NCI-H1092 (cell line): ENCODE measurements at places on chromosomes 16 and 17.
A peak's percentile ranks its signal among the peaks of the same experiment; 100 is the strongest.

GRCh38 chr16:49499869-49500610 lies 126.4 kb downstream of the C16orf78 start:
- no peak for DNase-seq

GRCh38 chr17:79476074-79476652 lies 134.7 kb downstream of the RBFOX3 start:
- DNase-seq = no peak

DNA sequence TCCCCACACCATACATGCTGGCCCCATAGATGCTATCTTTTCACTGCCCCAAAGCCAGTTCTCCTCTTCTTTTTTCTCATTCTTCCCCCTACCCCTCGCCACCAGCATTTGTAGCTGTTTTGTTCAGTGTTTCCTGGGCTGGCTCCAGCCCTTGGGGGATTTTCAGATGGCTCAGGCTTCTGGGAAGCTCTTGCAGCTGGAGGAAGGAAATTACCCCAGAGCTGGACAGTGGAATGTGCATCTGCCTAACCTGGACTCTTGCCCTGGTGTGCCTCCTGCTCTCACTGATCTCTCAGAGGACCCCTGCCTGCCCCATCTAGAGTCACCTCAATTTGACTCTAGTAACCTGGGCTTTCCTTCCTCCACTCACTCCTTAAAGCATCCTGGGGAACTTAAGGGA lies 82.8 kb downstream of the MYH13 start:
- DNase-seq = no peak

DNA sequence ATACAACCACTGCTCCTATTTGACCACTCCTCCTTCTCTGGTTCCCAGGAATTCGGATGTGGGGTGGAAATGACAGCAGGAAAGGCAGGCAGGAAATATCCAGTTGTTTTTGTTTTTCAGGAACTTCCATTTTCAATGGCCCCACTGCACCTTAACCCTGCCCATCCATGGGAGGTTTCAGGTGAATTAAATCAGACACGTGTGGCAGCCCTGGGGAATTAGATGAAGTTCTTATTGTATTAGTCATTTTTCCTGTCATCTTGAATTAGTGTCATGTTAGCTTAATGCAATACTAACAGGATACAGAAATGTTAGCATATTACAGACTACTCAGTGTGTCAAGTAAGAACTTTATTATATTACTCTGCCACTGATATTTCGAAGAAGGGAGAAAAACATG lies 146.4 kb downstream of the CHD9NB start:
- DNase-seq = no peak

- DNase-seq = no peak
Observed at GRCh38 chr16:24318680-24319079, 62.5 kb downstream of the CACNG3 start.

- no peak for DNase-seq
Observed at GRCh38 chr17:34892461-34893249, 68.6 kb downstream of the CCT6B start.

DNA sequence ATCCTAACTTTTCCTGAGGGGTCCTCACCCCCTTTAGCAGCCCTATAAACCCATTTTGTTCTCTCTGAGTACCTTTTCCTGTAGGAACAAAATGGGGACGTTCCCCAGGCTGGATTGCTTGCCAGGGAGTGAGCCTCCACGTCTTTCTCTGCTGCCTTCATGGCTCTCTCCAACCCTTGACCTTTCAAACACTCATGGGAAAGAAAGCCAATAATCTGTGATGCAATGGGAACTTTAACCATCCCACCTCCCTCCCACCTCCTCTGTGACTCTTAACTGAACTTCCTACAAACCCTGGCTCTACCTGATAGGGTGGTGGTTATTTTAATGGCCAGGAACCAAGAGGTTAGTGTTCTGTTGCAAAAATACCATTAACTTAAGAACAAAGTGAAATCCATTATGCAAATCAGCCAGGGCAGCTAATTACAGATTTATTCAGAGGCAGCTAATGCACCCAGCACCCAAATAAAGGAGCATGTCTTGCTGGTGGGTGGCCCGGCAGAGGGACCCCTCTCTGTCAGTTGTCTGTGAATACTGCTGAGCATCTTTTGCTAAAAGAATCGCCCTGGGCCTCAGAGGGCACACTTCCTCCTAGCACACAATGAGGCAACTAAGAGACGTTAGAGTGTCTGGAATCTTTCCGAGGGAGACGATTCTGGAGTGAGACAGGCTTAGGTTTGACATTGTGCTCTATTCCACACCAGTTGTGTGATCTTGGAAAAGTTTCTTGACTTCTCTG lies 3.0 kb downstream of the PIPOX start:
- no peak for DNase-seq

- DNase-seq = no peak
Observed at GRCh38 chr17:4395111-4395478, 28.6 kb upstream of the UBE2G1 start.

GRCh38 chr17:74981979-74982662 lies 5.3 kb upstream of the CDR2L start:
- peak; percentile 35 for DNase-seq

DNA sequence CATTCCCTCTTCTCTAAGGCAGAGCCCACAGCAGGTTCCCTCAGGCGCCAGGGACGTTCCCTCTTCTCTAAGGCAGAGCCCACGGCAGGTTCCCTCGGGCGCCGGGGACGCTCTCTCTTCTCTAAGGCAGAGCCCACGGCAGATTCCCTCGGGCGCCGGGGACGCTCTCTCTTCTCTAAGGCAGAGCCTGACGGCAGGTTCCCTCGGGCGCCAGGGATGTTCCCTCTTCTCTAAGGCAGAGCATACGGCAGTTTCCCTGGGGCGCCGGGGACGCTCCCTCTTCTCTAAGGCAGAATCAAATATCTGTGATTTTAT lies 24.3 kb downstream of the ACSF3 start:
- no peak for DNase-seq

- no peak for DNase-seq
Observed at GRCh38 chr16:88308441-88309173, 74.2 kb upstream of the ZNF469 start.
